ENCODE measurements at places on chromosomes 1 and 21.

- DNase-seq, result no peak
Observed at GRCh38 chr21:26845759-26846035, 488 bp upstream of the ADAMTS1 start.

GRCh38 chr1:8435569-8436071 lies 117.7 kb downstream of the SLC45A1 start:
- DNase-seq, result no peak

DNA sequence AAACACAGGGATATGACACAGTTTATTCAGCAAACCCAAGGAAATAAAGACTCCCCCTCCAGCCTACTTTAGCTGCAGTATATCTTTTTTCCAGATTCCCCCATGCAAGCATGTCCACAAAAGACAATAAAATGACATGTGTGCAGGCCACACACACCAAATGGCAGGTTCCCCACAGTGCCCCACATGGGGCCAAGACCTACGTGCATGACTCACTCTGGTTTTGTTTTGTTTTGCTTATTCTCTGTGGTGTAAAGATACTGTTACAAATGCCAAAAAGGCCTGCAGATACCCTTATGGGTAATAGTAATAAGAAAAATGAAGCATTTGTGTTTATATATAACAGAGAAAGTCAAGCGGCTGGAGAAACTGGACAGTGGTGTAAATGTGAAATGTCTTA lies 71.6 kb downstream of the RD3 start:
- DNase-seq, result no peak

GRCh38 chr1:67534627-67535065 lies 104.4 kb upstream of the SERBP1 start:
- DNase-seq, result no peak

GRCh38 chr1:201537891-201538611 lies 876 bp upstream of the NAV1 start:
- no peak for DNase-seq

DNA sequence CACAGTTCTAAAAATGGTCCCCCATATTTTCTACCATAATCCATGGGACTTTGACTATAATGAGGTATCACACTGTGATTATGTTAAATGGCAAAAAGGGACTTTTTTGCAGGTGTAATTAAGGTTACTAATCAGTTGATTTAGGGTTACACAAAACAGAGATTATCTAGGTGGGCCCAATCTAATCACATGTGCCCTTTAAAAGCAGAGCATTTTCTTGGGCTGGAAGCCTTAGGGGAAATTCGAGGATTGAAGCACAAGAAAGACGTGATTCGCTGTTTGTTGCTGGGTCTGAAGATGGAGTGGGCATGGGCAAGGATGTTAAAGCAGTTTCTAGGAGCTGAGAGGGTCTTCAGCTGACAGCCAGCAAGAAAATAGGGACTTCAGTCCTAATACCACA lies 13.4 kb downstream of the RAVER2 start:
- no peak for DNase-seq

DNA sequence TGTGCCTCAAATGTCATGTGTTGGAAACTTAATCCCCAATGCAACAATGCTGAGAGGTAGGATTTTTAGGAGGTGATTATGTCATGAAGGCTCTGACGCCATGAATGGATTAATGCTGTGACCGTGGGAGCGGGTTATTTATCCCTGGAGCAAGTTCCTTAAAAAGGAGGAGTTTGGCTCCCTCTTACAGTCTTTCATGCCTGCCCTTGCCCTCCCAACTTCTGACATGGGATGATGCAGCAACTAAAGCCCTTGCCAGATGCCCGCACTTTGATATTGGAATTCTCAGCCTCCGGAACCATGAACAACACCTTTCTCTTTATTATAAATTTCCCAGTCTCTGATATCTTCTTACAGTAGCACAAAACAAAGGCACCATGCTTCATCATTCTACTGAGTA lies 685.3 kb upstream of the CHRM3 start:
- no peak for DNase-seq

DNA sequence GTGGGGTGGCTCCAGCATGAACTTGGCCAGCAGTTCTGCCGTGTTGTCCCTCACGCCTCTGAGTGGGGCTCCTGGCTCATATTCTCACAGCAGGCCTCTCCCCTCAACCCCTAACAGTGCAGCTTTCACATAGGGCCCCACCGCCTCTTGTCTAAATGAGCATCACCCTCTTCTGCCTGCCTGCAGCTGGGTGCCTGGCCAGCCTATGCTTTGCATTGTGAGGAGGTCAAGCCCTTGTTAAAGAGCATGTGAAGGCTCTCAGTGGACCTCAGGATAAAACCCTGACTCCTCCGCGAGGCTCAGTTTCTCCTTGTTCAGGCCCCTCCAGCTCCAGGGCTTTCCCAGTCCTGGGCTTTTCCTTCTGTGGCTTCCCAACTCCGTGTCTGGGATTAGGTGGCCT lies 34.8 kb downstream of the CRYAA start:
- DNase-seq, result no peak

DNA sequence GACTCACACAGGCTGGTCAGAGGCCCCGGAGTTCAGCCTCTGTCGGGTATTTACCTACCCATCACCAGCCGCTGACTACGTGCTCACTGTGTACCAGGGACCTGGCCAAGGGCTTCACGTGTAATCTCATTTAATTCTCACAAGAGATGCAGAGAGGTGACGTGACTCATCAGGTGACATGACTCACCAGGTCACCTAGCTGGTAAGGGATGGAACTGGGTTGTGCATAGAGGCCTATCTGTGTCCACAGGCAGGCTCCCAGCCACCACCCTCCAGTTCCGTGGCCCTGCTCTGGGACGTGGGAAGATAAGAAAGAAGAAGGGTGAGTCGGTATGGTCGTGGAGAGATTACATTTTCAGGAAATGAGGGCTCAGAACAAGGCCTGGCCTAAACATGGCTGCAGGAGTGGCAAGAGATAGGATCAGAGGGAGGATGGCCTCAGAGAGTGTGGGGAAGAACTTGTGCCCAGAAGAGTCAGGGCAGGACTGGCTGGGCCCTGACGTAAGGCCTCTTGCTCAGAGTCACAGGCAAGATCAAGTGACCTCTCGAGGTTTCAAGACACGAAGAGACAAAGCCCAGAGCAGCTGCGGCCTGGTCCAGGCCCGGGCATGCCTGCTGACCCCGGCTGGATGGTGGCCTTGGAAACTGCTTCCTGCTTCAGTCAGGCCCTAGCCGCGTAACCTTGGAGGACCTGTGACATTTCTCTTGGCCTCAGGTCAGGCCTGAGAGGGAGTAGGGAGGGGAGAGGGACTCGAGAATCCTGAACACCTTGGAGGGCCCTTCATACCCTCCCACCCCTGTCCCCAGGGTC lies 52.7 kb upstream of the WASF2 start:
- DNase-seq, result no peak

GRCh38 chr1:117620440-117620839 lies 14.6 kb downstream of the TENT5C start:
- DNase-seq, result no peak

DNA sequence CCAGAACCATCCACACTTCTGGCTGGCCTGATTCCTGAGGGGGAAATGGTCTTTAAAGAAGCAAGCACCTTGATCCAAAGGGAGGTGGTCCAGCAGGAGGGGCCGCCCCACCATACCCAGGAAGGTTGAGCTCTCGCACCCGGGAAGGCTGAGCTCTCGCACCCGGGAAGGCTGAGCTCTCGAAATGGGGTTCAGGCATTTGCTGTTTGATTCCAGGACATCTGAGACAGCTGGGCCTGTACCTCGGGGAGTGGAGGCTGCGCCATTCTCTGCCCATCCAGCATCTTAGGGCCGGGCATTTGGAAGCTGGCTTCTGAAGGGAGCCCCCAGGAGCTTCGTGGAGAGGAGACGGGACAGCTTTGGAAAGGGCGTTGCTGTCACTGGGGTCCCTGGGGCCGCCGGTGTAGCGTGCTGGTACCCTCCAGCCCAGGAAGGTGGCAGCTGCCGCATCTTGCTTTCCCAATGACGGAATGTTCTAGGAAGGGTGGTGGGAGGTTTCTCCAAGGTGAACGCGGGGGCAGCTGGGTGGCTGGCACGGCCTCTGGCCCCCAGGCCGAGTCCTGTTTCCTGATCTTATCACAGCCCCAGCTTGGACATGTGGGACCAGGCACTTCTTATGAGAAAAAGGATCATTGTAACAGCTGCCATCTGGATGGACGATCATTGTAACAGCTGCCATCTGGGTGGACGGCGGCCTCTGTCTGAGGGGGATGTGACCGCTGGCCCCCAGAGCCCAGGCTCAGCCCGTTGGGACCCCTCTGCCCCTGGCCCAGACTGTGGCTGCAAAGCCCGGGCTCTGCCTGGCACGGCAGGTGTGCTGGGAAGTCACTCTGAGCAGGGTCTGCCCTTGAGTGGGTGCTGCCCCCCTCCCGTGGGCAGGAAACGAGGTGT lies 61.6 kb downstream of the COL18A1 start:
- DNase-seq, result no peak

GRCh38 chr21:45724345-45724961 lies 80.9 kb downstream of the PCBP3 start:
- no peak for DNase-seq

GRCh38 chr1:154715385-154715784 lies 107.4 kb upstream of the ADAR start:
- DNase-seq, result no peak

GRCh38 chr1:215607412-215607811 lies 40.3 kb downstream of the KCTD3 start:
- DNase-seq, result no peak

DNA sequence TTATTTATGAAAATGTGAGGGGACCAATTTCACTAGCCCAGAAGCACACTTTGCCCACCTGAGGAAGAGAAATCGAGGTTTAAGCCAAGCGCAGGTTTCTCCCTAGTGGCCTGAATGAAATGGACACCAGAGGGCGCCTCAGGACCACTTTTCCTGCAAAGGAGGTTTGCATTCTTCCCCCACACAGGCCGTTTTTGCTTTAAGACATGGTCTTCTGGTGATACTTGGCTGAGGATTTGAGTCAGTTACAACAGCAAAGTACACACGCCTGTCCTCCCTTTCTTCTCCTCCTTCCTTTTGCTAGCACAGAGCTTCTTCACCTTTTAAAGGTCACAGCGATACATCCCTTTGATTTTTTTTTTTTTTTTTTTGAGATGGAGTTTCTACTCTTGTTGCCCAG lies 5.4 kb downstream of the PLA2G2E start:
- peak; percentile 84 for DNase-seq

GRCh38 chr1:180170546-180171151 lies 16.0 kb downstream of the QSOX1 start:
- DNase-seq, result no peak

GRCh38 chr1:158434741-158435140 lies 8.7 kb upstream of the OR10K2 start:
- DNase-seq, result no peak

GRCh38 chr1:16088996-16089395 lies 15.5 kb upstream of the FAM131C start:
- DNase-seq, result no peak

DNA sequence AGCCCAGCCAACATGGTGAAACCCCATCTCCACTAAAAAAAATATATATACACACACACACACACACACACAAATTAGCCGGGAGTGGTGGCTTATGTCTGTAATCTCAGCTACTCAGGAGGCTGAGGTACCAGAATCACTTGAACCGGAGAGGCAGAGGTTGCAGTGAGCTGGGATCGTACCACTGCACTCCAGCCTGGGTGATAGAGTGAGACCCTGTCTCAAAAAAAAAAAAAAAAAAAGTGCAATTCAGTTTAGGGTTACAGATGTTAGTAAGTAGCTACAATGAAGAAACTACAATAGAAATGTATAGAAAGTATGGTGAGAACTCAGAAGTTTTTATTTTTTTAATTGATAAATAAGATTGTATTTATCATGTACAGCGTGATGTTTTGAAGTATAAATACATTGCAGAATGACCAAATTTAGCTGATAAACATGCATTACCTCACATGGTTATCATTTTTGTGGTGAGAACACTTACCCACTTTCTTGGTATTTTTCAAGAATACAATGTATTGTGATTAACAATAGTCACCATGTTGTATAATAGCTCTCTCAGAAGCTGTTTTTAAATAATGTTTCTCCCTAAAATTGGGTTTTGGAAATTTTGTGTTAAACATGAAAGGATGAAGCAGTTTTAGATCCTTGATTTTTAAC lies 17.9 kb downstream of the KDM1A start:
- DNase-seq, result no peak

DNA sequence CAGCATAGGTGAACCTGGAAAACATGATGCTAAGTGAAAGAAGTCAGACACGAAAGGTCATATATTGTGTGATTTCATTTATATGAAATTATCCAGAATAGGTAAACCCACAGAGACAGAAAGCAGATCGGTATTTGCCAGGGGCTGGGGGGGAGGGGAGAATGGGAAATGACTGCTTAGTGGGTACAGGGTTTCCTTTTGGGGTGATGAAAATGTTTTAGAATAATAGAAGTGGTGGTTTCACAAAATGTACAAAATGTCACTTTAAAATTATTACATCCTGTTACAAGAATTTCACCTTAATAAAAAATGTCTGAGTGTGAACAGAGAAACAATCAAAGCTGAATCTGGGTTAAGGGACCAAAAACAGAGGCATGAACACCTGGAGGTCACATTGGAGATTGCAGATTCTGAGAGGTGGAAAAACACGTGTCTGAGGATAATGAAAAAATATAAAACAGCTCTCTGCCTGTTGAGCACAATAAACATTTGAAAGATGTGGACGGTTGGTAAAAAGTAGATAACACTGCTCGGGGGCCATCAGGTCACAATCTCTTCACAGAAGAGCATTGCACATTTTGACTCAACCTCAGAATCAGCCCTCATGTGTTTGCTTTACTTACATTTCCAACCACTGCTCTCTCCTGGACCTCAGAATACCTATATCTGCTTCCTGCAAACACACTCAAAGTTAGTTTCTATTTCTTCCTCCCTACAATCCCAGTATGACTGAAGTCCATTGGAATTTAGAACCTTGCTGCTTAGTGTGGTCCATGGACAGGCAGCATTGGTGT lies 3.2 kb downstream of the SLAMF6 start:
- no peak for DNase-seq

DNA sequence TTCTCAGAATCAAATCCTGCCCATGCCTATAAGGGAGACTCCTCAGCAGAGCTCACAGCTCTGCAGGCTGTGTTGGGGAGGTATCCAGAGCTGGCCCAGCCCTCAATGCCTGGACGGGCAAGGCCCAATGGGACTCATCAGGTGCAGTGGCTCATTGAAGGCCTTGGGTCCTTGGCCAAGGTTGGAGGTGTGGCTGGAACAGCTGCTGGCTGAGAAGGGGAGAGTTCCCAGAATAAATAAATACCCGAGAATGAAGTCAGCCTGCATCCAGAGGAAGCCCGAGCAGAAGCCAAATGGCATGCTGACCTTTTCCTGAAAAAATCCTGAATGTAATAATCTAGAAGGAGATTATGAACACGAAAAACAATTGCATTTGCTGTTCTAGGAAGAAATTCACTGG lies 25.2 kb upstream of the IKBKE start:
- DNase-seq, result no peak

All from activated CD4-positive, alpha-beta T cell treated with anti-CD3 and anti-CD28 coated beads, Interleukin-2, amount 50 U/mL, for 1 hour (primary cell).